KG1 (cell line): ENCODE measurements at places on chromosomes 1 and 21.

DNA sequence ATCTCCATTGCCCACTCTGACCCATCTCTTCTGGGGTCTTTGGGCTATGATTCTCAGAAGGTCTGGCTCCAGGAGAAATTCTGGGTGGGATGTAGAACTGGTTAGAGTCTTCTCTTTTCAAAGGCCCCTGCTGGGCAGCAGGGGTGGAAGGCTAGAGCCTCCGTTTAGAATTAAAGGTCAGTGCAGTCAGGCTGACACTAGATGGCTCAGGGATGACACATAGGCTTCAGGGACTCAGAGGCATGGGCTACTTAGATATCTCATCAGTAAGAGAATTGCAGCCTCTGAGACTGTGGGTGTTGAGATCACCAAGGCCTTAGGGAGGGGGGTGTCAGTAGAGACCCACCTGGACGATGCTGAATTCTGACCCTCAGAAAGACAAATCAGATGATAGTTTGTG lies 12.6 kb upstream of the PPM1J start:
- no peak for DNase-seq

GRCh38 chr1:177979272-177979671 lies 9.4 kb upstream of the SEC16B start:
- DNase-seq: no peak

GRCh38 chr1:173507847-173508209 lies 30.7 kb downstream of the PRDX6 start:
- no peak for DNase-seq

DNA sequence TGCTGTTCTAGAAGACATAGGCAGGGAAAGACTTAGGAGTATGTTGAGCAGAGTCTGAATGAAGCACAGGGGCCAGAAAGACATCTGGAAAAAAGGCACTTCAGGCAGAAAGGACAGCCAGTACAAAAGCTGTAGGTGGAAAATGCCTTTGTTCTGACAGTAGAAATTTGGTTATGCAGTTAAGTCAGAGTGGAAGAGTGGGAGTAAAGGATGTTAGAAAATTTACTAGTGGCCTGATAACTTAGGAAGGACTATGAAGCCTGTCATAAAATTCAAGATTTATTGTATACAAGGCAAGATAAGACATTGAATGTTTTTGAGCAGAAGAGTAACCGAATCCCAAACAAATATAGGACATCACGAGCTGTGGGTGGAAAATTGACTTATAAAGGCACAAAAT lies 987.9 kb downstream of the PLA2G4A start:
- DNase-seq: no peak

- DNase-seq: no peak
Measured at GRCh38 chr1:20361805-20362381, 71.2 kb downstream of the VWA5B1 start.

DNA sequence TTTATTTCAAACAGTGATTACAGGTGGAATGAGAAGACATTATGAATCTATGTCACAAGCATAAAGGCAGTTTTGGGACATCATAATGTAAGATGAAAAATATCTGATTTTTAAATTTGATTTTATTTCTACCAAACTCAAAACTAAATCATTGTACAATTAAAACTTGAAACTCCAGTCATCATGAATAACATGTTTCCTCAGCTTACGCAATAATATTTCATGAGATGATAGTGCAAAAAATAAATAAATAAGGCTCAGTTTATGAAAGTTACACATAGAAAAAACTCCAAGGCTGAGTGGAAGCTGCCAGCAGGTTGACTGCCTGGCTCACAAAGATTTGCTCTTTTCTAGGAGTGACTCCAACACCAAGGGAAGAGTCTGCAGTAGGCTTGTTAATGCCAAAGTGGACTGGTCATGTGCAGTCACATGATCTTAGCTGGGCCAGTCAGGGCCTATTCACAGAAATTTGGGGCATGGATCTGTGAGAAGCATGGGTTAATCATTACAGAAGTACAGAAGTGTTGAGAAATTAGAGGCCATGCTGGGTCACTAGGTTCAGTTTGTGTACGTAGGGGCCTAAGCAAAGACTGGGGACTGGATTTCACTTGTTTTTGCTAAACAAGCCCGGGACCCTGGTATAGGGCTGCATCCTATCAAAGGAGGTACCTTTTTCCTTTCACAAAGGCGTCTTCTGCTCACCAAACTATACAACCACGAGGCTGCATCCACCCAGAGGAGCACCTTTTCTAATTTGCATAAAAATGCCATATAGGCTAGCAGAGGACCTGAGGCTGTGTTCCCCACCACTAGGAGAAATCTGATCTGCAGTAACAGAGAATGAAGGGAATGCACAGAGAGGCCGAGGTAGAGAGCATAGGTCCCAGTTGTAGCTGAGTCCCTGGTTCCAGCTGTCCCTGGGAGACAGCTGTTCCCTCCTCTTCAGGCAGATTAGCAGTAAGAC lies 4.9 kb upstream of the ABCA4 start:
- DNase-seq: no peak

GRCh38 chr1:238139713-238140112 lies 249.0 kb upstream of the ZP4 start:
- no peak for DNase-seq

- no peak for DNase-seq
Measured at GRCh38 chr1:87346130-87346814, 17.6 kb downstream of the LMO4 start.

DNA sequence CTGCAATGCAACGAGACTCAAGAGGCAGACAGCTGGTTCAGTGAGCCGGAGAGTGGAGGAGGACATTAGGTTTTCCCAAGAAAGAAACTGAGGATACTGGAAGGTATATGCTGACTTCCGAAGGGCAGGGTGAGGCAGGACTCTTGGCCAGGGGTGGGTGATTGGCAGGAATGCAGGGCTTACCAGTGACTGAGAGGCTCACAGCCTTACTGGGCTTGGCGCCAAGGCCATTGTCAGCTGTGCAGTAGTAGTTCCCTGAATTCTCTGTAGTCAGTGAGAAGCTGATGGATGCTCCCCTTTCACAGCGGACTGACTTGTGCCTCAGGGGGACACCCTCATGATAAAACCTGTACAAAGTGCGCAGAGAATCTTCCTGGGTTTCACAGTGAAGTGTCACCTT lies 9.6 kb downstream of the FCRL5 start:
- DNase-seq: no peak

DNA sequence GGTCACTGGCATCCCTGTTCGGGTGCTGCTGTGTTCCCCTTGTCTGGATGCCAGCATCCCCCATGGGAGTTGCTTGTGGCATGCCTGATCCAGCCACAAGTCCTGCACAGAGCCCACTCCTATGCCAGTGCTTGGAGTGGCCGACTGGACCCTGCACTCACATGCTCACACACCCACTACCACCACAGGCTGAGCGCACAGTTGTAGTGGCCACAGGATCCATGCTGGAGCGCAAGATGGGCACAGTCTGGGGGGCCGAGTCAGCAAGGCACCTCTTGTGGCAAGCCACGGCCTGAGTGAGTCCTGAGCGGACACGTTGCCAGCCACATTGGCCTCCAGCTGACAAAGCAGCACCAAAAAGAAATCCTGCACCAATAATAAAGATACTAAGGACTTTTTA lies 661.6 kb upstream of the TMPRSS15 start:
- no peak for DNase-seq

GRCh38 chr1:234398849-234399381 lies 25.7 kb downstream of the COA6 start:
- DNase-seq: no peak

DNA sequence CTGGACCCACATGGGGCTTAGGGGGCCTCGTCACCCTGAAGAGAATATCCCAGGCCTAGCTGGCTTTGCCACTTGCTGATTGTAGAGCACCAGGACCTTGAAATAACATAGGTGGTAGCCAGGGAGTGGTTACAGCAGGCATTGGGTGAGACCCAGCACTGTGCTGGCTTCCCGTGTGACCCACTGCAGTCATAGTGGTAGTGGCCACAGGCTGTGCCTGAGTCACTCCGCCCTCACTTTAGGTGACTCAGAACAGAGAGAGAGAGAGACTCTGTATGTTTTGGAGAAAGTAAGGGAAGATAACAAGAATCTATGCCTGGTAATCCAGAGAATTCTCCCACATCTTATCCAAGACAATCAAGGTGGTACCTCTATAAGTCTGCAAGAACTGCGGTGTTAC lies 98.7 kb upstream of the LHX8 start:
- no peak for DNase-seq

DNA sequence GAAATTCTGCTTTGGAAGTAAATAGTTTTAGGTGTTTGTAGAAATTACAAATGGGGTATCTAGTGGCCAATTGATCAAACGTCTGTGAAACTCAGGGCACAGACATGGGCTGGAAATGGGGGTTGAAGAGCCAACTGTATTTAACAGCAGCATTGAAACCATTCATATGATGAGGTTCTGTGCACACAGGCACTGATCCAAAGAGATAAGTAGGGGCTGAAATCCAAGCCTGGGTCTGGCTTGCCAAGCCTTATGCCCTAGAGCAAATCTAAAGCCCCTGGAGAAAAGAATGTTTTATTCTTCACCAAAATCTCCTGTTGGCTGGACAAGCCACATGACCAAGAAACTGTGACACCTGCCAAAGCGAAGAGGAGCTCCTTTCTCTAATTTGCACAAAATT lies 67.6 kb upstream of the ST6GALNAC5 start:
- no peak for DNase-seq
